T-helper 22 cell (primary cell): ENCODE measurements at places on chromosomes 11 and 22.
A peak's percentile ranks its signal among the peaks of the same experiment; 100 is the strongest.

DNA sequence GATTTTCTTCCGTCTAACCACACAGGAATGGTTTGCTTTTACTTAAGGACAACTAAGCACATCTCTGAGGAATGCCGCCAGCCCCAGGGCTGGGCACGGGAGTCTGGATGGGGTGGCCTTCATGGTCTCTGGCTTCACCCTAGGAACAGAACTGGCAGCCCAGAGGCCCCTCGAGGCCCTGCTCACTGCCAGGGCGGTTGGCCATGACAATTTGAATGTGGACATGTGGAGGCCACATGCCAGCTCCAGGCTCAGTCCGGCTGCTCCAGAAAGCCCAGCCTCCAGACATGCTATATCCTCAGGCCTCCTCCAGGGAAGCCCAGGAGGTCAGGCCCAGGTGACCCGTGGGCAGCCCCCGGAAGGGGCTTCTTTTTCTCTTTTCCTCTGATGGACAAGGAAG is 84.0 kb upstream of the FGF3 start:
- no peak for DNase-seq

DNA sequence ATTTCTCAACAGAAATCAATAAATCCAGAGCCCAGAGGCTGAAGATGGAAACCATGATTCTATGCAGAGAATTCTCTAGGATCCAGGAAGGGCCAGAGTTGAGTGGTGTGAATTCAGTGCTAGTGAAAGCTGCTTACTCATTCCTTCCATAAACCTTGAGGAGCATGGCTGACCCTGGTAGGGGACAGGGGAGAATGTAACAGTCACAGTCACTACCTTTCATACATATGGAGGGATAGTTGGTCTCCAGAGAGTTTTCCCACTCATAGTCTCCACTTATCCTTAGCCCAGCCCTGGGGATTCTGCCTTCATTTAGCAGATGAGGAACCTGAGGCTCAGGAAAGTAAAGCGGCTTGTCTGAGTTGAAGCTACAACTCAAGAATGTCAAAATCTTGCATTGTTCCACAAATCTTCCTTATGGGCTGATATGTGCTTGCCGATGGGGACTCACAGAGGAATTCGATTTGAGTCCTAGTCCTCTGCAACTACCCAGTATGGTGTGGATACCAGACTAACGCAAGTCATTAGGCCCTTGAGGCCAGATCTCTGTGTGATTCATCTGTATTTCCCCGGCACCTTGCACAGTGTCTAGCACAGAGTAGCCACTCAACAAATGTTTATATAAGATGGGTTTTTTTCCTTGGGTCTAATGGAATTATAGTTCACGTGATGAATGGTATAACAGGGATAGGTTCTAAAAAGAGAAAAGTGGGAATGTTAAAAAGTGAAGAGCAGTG is 3.7 kb upstream of the ANAPC15 start:
- no peak for DNase-seq

DNA sequence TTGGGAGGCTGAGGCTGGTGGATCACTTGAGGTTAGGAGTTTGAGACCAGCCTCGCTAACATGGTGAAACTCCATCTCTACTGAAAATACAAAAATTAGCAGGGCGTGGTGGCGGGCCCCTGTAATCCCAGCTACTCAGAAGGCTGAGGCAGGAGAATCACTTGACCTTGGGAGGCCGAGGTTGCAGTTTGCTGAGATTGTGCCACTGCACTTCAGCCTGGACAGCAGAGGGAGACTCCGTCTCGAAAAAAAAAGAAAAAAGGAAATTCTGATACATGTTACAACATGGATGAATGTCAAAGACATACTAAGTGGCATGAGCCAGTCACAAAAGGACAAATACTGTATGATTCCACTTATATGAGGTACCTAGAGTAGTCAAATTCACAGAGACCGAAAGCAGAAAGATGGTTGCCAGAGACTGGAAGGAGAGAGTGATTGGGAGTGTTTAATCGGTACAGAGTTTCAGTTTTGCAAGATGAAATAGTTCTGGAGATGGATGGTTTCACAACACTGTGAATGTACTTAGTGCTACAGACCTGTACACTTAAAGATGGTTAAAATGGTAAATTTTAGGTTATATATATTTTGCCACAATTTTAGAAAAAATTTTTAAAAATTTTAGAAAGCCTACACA is 92.3 kb downstream of the BLID start:
- DNase-seq = no peak

GRCh38 chr11:123479048-123479837 is 49.2 kb downstream of the GRAMD1B start:
- DNase-seq = no peak

GRCh38 chr22:25759825-25760231 is 17.8 kb downstream of the MYO18B start:
- DNase-seq = no peak

DNA sequence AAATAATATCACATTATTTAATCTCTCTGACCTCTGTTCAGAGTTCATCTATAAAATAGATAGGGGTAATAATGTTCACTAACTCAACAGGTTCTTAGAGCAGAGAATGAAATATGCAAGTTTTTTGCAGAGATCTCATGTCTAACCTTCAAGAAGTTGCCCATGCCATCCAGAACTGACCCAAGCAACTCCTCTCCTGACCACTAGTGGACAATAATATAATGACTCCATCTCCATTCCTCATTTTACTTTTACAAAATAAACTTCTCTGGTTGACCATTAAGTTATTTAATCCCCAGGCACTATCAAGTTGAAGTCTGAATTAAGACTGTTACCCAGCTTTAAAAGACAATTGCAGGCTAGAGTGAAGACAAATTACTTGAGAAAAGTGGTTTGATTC is 382.6 kb downstream of the KCNA4 start:
- DNase-seq = no peak

DNA sequence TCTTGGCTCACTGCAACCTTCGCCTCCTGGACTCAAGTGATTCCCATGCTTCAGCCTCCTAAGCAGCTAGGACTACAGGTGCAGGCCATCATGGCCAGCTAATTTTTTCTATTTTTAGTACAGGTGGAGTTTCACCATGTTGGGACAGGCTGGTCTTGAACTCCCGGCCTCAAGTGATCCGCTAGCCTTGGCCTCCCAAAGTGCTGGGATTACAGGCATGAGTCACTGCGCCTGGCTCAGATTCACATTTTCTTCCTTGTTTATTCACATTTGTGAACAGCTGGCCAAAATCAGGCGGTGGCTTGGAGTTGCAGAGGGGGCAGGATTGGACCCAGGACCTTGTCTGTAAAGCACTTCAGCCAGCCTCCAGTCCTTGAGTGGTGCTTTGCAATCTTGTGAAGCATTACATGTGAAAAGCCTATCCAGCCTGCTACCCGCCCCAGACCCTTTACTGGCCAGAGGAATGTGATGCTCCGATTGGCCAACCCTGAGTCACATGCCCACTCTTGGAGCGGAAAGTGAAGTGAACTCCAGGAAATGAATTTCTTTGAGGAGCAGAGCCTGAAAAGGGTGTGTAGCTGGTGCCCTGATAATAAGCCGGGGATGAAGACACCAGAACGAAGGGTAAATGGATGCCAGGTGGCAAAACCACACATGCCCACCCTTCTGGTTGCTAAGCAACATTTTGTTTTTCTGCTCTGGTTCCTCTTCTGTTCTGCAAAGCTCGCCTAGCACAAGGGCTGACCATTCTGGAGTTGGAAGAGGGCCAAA is 62.6 kb upstream of the PTPRJ start:
- DNase-seq = no peak

GRCh38 chr22:21044931-21045584 is 688 bp upstream of the LRRC74B start:
- DNase-seq = no peak

DNA sequence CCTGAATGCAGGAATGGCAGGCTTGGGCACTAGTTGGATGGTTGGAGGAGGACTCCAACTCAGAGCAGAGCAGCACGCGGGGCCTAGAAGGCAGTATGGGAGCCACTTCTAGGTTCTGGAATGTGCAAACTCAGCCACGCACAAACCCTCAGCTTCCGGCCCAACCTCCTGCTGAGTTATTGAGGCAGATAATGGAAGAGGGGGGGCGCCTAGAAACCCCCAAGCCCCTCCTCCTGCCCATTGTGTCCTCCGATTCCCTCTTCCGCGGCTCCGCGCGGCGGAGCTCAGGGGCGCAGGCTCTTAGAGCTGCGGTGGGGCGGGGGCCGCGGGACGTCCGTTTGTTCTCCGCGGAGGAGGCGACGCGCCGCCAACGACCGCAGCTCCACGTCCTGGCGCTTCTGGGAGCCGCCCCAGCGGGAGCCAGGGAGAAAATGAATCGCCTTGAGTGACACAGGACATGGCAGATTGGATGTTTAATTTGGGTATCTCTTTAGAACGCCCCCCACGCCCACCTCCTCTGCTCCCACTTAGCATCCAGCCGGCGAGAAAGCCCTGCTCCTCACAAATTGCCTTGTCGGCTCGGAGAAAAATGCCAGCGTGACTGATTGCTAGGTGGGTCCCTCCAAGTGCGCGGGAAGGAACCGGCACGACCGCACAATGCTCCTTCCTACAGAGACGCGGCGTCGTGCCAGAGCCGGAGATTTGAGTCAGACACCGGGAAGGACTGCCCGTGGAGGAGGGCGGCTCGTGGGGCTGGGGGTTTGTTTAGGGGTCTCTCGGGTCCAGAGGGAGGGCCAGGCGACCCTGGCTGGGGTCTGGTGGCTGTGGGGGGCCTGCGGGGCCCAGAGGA is 144.6 kb downstream of the NECTIN1 start:
- no peak for DNase-seq

GRCh38 chr22:31143038-31143437 is 2.7 kb upstream of the PLA2G3 start:
- no peak for DNase-seq

DNA sequence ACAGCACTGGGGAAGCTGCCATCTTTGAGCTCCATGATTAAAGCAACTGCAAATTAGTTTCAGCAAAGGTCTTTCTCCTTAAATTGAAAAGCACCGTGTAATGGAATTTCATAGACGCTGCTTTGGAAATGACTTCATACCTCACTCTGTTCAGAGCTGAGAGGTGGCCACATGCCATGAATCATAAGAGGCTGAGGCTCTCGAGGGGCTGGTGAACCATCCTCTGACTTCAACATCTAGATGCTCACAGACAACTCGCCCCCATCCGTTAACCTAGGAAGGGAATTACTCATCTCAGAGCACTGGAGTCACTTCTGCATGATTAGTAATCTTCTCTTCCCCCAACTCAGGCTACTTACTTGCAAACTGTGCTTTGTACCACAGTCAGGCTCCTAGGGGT is 122.3 kb downstream of the RCN1 start:
- DNase-seq = no peak

GRCh38 chr22:48891688-48892577 is 935.7 kb downstream of the BRD1 start:
- DNase-seq = no peak

GRCh38 chr11:120332822-120333716 is 3.1 kb upstream of the ARHGEF12 start:
- no peak for DNase-seq

GRCh38 chr11:34988294-34989255 is 72.2 kb downstream of the PDHX start:
- no peak for DNase-seq

- peak; percentile 76 for DNase-seq
Observed at GRCh38 chr11:73980001-73980961, 2.4 kb downstream of the UCP2 start.

GRCh38 chr11:112290493-112290850 is 29.8 kb upstream of the PLET1 start:
- no peak for DNase-seq

DNA sequence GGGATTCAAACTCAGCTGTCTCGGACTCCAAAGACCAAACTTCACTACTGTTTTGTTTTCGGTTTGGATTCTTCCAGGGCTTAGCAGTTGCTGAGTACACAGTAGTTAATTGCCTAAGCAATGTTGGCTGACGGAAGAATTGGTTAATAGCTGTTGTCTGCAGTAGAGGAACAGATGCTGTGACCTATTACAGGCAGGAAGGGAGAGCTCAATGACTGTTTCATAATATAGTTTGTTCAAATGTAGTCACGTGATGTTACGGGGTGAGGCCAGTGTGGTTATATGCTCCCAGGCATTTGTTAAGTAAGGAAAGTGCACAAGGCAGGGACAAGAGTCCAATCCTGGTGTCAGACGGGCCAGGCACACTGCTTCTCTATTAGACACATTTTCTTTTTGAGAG is 222.6 kb upstream of the CCDC90B start:
- no peak for DNase-seq

- no peak for DNase-seq
Observed at GRCh38 chr11:3123761-3124733, 41.1 kb downstream of the OSBPL5 start.

DNA sequence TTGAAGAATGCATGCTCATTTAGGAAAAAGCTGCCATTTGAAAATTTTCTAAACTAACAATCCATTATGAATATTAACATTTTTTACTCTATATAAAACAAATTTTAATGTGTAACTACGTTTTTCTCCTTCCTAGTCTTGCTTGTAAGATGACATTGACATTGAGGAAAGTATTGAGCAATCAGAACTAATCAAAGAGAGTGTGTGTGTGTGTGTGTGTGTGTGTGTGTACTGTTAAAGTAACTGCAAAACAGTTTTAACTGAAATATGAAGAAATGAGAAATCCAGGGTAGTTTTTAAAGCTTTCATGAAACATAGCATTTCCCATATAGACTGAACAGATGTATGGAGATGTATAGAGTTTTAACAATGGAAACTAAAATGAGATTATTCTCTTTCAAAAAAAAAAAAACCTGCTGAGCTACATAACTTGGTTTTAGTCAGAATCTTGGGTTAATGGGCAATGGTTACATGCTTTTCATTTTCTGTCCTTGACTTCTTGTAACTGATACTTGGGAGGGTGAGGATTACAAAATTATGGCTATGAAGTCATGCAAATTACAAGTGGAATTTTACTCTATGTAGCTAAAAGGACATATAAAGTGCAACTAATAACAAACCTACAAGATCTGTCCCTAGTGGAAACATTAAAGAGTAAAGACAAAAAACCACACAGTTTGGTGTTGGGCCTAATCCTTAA is 2.0 kb downstream of the PDGFD start:
- DNase-seq = no peak

- no peak for DNase-seq
Observed at GRCh38 chr11:56160217-56160616, at the start of gene OR8K5. TSS of gene OR8K5 (minus strand) at chr11:56160317. CDS start at chr11:56160317, 0 bp downstream.

- DNase-seq = no peak
Observed at GRCh38 chr11:47946682-47947559, 33.4 kb upstream of the PTPRJ start.

GRCh38 chr22:39956932-39957664 is 3.1 kb upstream of the TMA7B start:
- DNase-seq = no peak

DNA sequence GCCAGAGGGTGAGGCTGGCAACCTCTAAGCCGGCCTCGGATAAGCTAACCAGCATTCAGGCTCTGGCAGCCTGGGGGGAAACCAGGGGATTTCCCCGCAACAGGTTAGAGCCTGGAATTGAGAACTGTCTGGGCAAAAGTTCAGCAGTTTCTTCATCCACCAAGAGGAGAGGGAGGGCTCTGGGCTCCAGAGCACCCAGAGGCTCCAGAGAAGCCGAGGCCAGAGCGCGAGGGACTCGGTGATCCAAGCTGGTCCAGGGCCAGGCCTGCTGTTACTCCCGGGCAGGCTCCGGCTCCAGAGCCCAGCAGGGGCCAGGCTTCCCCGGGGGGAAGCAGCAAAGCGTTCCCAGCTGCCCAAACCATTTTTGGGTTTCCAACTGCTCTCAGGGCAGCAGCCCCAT is 13.3 kb upstream of the SH3BP1 start:
- no peak for DNase-seq

- peak; percentile 77 for DNase-seq
Observed at GRCh38 chr22:44620129-44620840, 81.7 kb upstream of the PRR5 start.
